T-cell (primary cell): ENCODE measurements at places on chromosomes 2 and 18.

GRCh38 chr18:11969904-11970835 lies 11.1 kb upstream of the IMPA2 start:
- DNase-seq, result no peak

GRCh38 chr18:64119916-64120315 lies 29.0 kb downstream of the LINC00305 start:
- DNase-seq, result no peak

GRCh38 chr2:23268467-23269263 lies 116.3 kb upstream of the KLHL29 start:
- no peak for DNase-seq

GRCh38 chr18:832085-832681 lies 20.1 kb upstream of the YES1 start:
- DNase-seq, result no peak

DNA sequence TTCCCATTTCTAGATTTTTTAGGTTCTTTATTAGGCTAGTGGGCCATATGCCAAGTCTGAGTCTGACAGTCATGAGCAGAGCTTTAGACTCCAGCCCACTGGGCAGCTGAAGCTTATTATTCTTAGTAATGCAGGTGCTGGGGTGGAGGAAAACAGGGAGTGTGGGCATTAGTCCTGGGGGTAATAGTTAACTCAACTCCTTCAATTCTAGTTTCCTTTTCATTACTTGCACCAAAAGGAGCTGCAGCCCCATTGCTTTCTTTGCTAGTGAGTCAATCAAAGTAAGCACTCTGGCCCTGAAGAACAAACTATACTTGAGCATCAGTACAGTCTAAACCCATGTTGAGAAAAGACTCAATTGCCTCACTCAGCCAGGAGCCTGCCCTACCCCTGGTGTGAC lies 35.5 kb downstream of the ICOS start:
- no peak for DNase-seq

- no peak for DNase-seq
Measured at GRCh38 chr18:5073026-5073944, 123.8 kb downstream of the AKAIN1 start.

DNA sequence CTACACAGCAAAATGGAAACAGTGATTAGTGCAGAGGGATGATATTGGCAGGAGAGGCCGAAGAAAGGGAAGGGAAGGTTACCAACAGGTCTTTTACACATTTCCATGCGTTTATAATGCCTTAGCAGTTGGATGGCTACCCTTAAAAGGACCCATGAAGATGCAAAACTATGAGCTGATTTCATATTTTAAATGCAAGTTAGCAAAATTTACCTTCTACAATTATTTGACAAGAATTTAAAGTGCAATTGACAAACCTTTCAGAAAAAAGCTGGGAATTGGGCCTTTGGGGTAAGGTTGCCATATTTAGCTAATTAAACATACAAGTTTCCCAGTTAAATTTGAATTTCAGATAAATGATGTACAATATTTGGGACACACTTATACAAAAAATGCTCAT lies 13.3 kb downstream of the DNER start:
- DNase-seq, result no peak

GRCh38 chr2:10557506-10558265 lies 109.6 kb upstream of the ODC1 start:
- DNase-seq, result no peak

- no peak for DNase-seq
Measured at GRCh38 chr2:76851000-76851399, 671.2 kb downstream of the LRRTM4 start.

DNA sequence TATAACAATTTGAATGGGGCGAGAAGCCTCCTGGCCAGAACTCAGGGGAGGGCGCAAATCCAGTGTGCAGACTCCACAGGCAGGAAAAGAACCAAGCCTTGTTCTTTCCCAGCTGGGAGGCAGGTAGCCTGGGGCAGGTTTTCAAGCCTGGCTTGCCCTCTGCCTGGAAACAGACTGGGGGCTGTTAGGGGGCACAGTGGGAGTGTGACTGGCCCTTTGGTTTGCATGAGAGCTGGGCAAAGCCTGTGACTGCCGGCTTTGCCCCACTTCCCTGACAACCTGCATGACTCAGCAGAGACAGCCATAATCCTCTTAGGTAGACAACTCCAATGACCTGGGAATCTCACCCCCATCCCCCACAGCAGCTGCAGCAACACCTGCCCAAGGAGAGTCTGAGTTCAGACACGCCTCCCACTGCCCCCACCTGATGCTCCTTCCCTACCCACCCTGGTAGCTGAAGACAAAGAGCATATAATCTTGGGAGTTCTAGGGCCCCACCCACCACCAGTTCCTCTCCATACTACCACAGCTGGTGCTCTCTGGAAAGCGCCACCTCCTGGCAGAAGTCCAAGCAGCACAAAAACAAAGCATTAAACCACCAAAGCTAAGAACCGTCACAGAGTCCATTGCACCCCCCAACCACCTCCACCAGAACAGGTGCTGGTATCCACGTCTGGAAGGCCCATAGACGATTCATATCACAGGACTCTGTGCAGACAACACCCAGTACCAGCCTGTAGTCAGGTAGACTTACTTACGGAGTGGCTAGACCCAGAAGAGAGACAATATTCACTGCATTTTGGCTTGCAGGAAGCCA lies 402.5 kb downstream of the STK39 start:
- no peak for DNase-seq

DNA sequence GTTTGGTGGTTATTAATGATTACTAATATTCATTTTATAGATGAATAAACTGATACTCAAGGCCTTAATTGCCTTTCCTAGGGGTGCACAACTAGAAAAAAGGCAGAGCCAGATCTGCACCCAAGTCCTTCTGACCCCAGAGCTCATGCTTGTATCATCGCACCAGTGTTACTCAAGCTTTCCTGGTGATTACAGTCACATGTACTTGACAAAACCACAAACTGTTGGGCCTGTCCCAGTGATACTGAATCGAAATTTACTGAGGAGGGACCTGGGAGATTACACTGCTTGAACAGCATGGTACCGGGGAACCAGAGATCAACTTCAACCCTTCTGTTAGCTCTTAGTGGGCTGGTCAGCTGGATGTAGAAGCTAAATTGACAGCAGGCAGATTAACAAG lies 33.7 kb downstream of the FASTKD2 start:
- DNase-seq, result no peak

- no peak for DNase-seq
Measured at GRCh38 chr18:12726774-12727550, 24.1 kb downstream of the PSMG2 start.

DNA sequence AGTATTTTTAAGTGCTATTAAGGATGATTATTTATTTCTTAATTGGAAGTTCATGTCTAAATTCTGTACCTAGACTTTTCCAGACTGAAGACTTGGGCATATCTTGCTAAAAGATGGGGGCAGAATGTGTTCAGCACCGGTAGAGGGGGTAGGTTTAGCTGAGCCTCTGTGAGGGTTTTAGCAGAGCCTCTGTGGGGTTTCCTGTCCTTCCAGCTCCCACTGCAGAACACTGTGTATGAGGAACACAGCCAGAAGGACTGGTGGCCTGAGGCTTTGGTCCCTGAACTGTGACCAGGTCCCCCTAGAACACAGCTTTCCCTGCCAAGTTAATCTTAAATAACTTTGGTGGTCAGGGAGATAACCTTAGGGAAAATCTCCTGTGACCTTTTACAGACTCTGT lies 123.4 kb upstream of the EPC2 start:
- DNase-seq, result no peak

DNA sequence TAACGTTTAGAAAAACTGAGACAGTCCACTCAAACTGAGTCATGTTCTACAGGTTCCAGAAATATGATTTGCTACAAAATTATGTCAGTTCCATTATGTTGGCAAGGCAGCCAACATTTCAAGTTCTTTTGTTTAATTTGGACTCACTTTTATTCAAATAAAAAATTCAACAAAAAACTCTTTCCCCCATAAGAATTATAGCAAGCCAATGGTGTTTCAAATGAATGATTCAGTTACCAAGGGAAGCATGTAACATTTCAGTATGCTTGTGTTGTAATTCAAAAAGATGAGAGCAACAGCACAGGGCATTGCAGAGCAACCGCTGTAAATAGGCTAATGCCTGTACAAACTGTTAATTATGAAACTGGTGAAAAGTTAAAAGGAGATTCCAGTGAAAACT lies 140.8 kb downstream of the FIGN start:
- no peak for DNase-seq

DNA sequence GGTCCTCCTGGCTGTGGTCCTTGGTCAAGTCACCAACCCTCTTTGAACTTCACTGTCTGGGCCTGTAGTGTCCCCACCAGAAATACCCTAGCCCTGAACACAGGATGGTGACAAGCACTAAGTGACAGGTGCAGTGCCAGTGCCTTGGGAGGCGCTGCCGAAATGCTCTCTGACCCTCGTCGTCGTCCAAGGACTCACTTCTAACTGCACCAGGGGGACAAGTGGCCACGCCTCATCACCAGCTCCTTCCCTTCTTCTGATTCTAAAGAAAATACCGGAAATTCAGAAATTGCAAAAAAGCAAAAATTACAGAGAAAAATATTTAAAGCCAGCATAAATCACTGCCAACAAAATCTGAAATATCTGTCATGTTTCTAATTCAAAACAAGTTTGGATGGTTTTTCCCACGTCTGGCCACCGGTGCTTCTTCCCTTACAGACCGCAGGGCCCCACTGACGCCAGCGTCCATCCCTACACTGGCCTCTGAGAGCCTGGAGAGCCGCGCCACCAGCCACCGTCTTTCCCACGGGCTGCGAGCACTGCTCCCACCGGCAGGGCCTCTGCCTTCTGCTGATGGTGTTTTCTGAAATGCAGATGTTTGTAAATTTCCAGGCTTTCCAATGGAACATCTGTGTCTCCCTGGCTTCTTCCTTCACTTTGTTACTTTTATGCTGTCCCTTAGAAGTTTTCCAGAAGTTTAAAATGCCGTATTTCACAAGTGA lies 37.4 kb upstream of the GPC1 start:
- DNase-seq, result no peak

GRCh38 chr2:221514305-221515040 lies 57.6 kb downstream of the EPHA4 start:
- no peak for DNase-seq

- no peak for DNase-seq
Measured at GRCh38 chr2:20049637-20050036, 1.8 kb downstream of the LAPTM4A start.

DNA sequence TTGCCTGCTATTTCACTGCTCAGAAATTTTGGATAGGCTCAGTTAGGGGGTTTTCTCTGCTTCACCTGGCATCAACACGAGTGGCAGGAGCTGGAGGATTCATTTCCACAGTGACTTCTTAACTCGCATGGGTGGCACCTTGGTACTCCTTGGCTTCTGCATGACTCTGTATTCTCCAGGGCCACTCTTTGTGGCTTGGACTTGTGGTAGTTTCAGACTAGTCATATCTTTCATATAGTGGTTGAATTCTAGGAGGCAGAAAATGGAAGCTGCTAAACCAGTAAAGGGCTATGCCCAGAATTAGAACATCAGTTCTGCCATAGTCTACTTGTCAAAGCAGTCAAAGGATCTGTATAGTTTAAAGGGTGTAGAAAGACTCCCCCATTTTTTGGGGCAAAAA lies 6.8 kb downstream of the MAIP1 start:
- no peak for DNase-seq

DNA sequence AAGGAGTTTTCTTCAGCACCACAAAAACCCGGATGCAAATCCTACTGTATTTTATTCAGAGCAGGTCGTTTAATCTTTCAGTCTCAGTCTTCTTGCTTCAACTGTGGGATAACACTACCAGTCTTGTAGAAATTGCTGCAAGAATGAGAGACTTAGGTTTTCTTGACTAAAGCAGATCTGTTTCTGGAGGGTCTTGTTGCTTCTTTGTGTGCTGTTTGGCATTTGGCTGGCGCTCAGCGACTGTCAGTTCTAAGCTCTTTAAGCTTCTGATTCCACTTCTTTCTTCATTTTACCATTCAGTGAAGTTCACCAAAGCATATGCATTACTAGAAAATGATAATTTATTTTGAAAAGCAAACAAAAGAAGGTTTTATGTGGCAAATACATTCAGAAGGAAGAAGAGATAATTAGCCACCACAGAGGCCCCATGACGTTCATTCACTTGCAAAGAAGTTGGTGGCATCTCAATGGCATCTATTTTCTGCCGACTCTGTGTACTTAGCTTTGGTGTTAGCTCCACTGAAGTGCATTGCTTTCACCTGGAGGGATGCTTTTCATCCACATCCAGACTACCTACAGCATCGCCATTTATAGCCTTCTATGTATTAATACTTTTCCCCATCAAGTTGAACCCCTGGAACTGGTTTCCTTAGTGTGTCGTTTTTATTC lies 53.7 kb downstream of the TRIB2 start:
- DNase-seq, result no peak
